ENCODE measurements at places on chromosomes 3 and 15. TPM values are rescaled to one million over a fixed set of nuclear protein-coding genes. Genes with fewer than 3 reads are reported as not detected.

- no peaks in the 10 kb centered on the region for H3K36me3 ChIP-seq
- H3K27me3 ChIP-seq = peaks cover 2% of the 10 kb centered on the region
- no peak overlapping the region for H3K27ac ChIP-seq
- H3K4me3 ChIP-seq = no peak overlapping the region
Observed at GRCh38 chr15:27842526-27842925, 256.6 kb downstream of the OCA2 start.

- H3K36me3 ChIP-seq = no peaks in the 10 kb centered on the region
- H3K4me3 ChIP-seq = no peak overlapping the region
- H3K4me1 ChIP-seq = no peaks in the 10 kb centered on the region
- DNase-seq = no peak
- H3K27ac ChIP-seq = no peak overlapping the region
Observed at GRCh38 chr3:185403002-185403401, 40.1 kb downstream of the MAP3K13 start.

GRCh38 chr3:165640970-165641369 lies 196.3 kb downstream of the BCHE start:
- no peak overlapping the region for H3K27ac ChIP-seq
- no peak for DNase-seq
- H3K4me1 ChIP-seq = no peaks in the 10 kb centered on the region
- no peaks in the 10 kb centered on the region for H3K27me3 ChIP-seq
- H3K36me3 ChIP-seq = no peaks in the 10 kb centered on the region

- H3K27me3 ChIP-seq = peaks cover 12% of the 10 kb centered on the region
- no peak overlapping the region for H3K27ac ChIP-seq
- no peak for DNase-seq
Observed at GRCh38 chr15:61467823-61468222, 238.7 kb upstream of the RORA start.

DNA sequence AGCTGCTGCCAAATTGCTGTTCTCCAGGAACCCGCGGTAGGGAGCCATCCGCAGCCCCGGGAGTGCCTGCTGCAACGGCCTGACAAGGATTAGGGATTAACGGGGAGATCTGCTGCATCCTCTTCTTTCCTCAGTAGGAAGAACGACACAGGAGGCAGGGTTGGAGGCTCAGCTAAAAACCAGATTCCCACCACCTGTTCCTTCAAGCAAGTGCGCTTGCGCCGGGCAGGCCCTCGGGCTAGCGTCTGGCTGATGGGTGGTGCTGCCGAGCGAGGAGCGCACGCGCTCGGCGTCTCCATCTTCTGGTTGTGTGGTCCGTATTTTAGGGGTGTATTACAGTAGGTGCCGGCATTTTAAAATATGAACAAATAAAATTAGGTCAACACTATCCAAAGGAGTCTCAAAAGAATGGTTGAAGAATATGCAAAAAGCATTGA lies 25.4 kb upstream of the SLC25A26 start:
- H3K4me3 ChIP-seq = no peak overlapping the region
- peaks cover 11% of the 10 kb centered on the region for H3K27me3 ChIP-seq
- no peaks in the 10 kb centered on the region for H3K4me1 ChIP-seq
- H3K36me3 ChIP-seq = no peaks in the 10 kb centered on the region
- H3K27ac ChIP-seq = no peak overlapping the region
- peak; percentile 26 for DNase-seq

DNA sequence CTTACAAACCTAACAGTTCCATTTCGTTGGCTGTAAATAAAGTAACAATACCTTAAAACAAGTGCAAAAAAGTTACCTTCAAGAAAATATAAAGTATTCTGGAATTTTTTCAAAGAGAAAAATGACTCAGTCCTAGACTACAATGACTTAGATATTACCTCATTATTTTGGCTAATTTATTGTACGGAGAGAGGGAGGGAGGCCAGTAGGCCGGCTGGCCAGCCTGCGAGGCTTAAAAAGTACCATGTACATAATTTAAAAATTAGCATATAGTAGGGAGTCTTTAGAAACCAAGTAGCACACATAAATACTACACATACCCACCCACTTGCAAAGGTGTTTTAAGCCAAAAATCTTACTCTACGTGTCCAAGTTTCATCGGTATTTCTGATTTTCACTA lies 41.9 kb upstream of the MAP4 start:
- H3K36me3 ChIP-seq = peaks cover 20% of the 10 kb centered on the region
- H3K4me3 ChIP-seq = no peak overlapping the region
- peaks cover 9% of the 10 kb centered on the region for H3K4me1 ChIP-seq
- H3K27me3 ChIP-seq = no peaks in the 10 kb centered on the region
- no peak for DNase-seq

The LMAN1L gene
- total RNA-seq = 0.37 TPM

The ADAMTS9 gene
- not detected for total RNA-seq

The FEZF2 gene
- total RNA-seq = not detected

The MST1R gene
- 1.7 TPM for total RNA-seq

The SCN5A gene
- 0.28 TPM for total RNA-seq

Data from activated naive CD8-positive, alpha-beta T cell treated with anti-CD3 and anti-CD28 coated beads, Interleukin-2, amount 10 ng/mL, durations not matched to agents 7 days and 5 days (primary cell).